Activated CD4-positive, CD25-positive, alpha-beta regulatory T cell (primary cell): ENCODE measurements at places on chromosomes 12 and 14.

DNA sequence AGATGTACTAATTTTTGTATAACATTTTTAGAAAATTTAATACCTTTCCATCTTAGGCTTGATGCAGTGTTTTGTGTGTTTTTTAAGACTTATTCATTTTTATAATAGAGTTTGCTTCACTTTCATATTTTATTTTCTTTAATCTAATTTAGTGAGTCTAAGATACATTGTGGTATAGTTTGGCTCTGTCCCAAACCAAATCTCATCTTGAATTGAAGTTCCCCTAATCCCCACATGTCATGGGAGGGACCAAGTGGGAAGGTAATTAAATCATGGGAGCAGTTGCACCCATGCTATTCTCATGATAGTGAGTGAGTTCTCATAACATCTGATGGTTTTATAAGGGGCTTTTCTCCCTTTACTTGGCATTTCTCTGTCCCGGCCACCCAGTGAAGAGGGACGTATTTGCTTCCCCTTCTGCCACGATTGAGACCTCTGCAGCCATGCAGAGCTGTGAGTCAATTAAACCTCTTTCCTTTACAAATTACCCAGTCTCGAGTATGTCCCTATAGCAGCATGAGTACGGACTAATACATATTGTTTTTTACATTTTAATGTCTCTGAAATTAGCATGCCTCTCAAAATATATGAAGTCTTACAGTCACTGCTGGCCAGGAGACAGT is 34.9 kb downstream of the GABARAPL1 start:
- DNase-seq: no peak

DNA sequence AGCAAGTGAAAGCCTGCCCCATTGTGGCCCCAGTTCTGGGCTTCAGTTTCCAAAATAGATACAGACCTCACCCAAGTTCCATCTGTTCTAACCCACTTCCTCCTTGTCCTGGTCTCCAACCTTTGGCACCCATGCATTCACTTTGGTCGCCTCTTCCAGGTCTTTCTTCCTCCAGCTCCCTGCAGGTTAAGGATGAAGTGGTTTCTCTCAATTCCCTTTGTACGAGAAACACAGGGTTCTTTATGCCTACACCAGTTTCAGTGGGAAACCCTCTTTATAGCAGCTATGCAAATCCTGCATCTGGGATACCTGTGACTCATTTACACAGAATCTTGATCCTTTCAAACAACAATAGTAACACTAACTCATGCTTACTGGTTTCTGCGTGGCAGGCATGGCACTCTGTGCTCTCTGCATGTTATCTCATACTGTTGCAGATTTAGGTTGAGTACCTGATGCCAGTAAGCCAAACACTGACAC is 110.6 kb upstream of the AMIGO2 start:
- DNase-seq: no peak

GRCh38 chr12:56630180-56630632 is at the start of gene BAZ2A:
Gene BAZ2A (minus strand): TSS chr12:56630326. CDS start chr12:56617530, 12,796 bp downstream.
- DNase-seq: peak; percentile 78

GRCh38 chr14:70525691-70526090 is 9.1 kb downstream of the ADAM20 start:
- DNase-seq: no peak

- no peak for DNase-seq
These were observed 84.5 kb downstream of the GPR65 start for GRCh38 chr14:88089445-88089844.

GRCh38 chr12:33795536-33795935 is 226.8 kb upstream of the ALG10 start:
- no peak for DNase-seq

DNA sequence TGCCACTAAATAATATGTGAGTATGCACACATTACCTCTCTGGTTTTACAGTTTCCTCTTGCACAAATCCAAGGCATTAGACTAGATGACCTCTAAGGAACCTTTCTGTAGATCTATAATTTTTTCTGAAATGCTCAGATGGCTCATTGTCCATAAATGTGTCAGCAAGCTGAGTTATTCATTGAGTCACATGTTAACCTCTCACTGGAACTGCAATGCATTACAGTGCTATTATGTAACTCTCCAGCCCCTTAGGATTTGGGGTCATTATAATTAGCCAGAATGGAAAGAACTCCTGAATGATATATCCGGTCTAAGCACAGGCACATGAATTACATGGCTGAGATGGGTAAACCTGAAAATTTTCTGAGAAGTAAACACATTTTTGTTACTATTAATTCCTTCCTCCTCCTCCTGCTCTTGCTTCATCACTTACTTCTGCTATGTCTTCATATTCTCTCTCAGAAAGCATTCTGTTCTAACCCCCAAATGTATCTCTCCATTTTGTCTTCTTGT is 20.3 kb upstream of the DRAM1 start:
- no peak for DNase-seq

- DNase-seq: no peak
These were observed 39.4 kb upstream of the TMPRSS12 start for GRCh38 chr12:50803230-50803875.

DNA sequence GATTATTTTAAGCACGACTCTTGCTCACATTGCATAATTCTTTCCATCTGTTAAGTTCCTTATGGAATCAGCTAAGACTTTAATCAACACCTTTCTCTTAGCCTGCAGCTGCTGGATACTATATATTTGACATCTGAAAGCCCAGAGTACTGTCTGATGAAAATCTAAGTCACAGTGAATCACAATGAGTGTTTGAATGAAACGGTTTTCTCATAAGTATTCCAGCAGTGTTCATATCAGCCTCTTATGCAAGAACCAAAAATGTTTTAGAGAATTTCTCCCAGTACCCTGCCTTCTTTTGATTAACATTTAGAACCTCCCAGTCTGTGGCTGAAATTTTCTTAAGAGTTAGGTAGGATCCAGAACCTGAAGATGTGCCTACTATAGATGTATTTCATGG is 55.6 kb downstream of the FRMD6 start:
- DNase-seq: no peak

- DNase-seq: no peak
These were observed 129.8 kb downstream of the AACS start for GRCh38 chr12:125194987-125195386.

DNA sequence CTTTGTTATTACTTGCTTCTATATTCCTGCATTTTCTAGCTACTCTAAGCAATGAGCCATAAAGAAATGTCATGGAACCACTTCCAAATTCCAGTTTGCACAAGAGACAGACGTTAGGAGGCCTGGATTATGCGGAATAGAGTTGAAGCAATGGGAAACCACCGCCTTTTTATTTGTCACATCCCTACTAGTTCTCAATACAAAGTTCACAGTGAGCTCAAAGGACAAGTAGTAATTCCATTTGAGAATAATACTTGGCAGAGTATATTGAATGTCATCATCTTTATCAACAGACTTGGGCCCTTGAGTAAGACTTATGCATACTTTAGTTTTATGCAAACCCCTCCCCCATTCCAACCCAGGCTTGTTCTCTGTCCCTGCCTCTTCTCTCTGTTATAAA is 3.7 kb upstream of the SLC15A5 start:
- no peak for DNase-seq

GRCh38 chr12:27859648-27860047 is 79.6 kb upstream of the MANSC4 start:
- no peak for DNase-seq

GRCh38 chr12:114409852-114410600 is 4.1 kb upstream of the TBX5 start:
- DNase-seq: no peak

GRCh38 chr12:53995378-53996239 is 4.4 kb upstream of the HOXC9 start:
- no peak for DNase-seq
